ENCODE measurements at places on chromosomes 1 and 21.
A peak's percentile ranks its signal among the peaks of the same experiment; 100 is the strongest.

GRCh38 chr1:185400052-185400451 lies 83.0 kb upstream of the IVNS1ABP start:
- no peak for DNase-seq

- no peak for DNase-seq
Measured at GRCh38 chr1:15341634-15342407, 67.9 kb upstream of the EFHD2 start.

GRCh38 chr1:162835157-162835899 lies 25.6 kb downstream of the CCDC190 start:
- no peak for DNase-seq

DNA sequence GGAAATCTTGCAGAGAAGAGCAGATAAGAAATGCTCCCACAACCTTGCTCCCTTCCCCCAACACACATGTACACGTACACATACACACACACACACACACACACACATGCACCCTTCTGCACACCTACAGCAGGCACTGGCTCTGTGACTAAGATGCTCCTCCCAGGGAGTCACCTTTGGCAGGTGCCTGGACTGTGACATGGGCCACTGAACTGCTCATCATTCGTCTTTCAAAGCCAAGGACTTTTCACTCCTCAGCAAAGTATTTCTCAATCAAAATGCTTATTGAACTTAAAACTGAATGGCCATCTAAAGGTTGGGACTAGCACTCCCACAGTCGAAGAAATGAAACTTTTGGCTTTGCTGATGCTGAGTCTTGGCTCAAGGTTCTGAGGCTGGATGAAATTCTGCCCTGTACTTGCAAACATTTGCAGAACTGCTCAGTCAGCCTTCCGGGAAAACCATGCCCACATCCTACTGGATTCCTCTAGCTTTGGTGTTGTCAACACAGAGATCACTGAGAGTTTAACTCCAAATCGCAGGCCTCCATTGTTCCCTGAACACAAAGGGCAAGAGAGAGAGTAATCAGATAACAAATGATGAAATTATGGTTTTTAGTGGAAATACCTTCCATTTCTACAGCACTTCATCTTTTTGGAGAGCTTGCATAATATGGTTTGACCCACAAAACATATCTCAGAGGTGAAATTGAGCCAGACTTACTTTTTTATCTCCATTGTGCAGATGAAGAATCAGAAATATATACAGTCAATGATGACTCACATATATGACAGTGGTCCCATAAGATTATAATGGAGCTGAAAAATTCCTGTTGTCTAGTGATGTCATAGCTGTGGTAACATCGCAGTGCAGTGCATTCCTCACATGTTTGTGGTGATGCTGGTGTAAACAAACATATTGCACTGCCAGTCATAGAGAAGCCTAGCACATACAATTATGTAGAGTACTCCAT lies 72.4 kb upstream of the BCAR3 start:
- no peak for DNase-seq

DNA sequence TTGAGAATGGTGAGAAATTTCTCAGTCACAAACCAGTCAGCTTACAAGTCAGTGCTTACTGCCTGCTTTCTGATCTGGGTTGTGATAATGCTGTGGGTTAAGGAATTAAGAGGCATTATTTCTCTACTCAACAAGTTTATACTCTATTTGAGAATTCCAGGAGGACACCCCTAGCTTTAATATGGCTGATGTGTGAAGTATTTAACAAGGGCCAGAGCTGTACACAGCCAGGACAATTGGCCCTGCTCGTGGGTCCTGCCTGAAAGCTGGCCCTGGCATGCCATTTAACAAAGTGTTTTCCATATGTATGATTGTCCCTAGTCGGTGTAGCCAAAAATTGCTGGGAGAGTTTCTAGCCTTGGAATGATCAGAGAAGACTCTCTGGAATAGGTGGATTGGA lies 43.2 kb downstream of the HHAT start:
- DNase-seq, result no peak

DNA sequence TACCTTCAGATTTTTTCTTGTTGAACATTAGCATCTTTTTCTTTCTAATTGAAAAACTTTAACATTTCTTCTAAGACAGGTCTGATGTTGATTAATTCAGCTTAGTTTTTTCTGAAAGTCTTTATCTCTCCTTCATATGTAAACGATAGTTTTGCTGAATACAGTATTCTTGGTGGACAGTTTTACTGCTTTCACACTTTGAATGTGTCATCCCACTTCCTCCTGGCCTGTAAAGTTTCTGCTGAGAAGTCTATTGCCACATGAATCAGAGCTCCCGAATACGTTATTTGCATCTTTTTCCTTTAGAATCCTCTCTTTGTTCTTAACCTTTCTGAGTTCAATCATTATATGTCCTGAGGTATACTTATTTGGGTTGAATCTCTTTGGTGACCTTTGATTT lies 344.2 kb downstream of the OLFM3 start:
- DNase-seq, result no peak

GRCh38 chr1:44624268-44624901 lies 49.9 kb downstream of the TMEM53 start:
- DNase-seq, result no peak

DNA sequence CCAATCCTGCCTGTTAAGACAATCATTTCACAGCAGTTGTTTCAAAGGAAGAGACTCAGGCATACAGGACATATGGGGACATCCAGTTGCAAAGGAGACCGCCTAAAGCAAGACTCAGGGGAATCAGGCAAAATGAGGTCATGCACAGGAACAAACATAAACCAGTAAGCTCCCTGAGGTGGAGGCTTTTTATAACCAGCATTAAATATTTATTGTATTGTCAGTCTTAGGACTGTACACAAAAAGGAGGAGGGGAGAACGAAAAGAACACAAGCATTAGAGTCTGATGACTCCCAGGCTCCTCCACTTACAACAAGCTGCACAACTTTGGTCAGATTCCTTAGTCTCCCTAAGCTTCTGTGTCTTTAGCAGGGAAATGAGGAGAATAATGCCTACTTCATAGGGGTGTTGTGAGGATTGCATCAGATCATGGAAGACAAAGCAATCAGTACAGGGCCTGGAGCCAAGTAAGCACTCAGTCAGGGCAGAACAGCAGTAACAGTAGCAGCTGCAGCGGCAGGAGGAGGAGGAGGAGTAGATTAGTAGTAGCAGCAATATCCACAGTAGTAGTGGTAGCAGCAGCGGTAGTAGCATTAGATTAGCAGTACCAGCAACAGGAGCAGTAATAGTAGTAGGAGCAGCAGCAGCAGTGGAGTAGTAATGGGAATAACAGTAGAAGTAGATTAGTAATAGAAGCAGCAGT lies 54.2 kb upstream of the SPATA6 start:
- no peak for DNase-seq

GRCh38 chr1:40314721-40315238 lies 2.3 kb downstream of the COL9A2 start:
- no peak for DNase-seq

DNA sequence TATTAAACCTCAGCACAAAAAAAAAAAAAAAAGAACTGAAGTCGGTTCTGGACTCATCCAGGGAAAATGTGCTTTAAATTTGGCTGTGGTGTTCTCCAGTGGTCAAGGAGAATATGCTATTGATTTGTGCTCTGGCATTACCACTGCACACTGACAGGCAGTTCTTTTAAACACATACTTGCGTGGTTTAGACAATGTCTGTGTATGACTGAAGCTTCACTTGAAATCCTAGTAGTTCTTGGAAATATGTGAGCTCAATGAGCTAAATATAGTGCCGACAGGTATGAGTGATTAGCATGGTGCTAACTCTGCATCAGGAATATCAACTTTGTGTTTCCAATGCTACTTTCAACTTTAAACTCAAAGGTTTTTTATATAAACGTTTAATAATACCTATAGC lies 415.6 kb downstream of the SMYD3 start:
- no peak for DNase-seq

DNA sequence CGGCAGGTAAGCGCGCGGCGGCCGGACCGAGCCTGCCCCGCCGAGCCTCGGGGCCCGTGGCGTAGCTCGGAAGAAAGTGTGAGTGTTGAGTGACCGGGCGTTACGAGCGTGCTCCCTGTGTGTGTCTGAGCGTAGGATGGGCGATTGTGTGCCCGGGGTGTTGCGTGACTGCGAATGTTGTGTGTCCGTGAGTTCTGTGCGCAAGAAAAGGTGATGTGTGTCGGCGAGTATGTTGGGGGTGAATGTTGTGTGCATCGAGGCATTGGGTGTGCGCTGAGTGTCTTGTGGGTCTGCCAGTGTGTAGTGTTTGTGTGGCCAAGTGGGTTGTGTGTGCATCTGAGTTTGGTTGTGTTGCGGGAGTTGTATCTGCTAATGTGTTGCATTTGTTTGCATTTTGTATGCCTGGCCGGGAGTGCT lies 398 bp downstream of the PTPRU start:
- DNase-seq, result no peak

- no peak for DNase-seq
Measured at GRCh38 chr1:1627261-1627828, 4.6 kb upstream of the MMP23B start.

GRCh38 chr1:84835169-84835568 lies 57.8 kb downstream of the LPAR3 start:
- DNase-seq, result no peak

DNA sequence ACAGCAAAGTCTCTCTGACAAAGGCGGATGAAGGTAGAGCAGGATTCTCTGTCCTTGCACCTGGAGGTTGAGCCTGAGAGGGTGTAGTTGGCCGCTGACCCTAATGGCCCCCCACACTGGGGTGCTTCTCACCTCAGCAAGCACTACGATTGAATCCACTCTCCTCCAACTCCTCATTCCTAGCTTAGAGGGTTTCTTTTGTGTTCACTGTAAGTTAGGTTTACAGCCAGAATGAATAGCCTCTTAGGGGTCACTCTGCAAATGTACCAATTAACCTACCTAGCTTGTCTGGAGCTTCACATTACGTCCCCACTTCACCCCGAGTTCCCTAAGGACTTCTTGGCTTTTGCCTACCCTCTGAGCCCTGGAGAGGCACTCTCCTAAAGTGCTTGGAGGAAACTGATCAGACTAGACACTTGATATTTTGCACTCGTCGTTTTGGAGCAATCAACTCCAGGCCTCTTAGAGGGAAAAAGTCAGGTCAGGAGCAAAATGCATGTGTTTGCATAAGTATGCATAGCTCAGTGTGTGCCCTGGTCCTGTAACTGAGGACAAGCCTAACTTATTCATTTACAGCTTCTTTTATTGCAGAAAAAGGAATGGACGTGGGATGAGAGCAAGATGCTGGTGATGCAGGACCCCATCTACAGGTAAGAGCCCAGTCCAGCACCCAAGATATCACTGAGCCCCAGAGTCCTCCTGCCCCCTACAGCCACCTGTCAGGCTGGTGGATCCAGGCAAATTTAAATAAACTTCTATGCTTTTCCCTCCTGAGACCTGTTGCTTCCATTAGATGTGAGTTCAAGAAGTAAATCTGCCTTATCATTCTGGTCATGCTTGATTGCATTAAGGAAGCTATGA lies 76.4 kb downstream of the SPATA46 start:
- no peak for DNase-seq

DNA sequence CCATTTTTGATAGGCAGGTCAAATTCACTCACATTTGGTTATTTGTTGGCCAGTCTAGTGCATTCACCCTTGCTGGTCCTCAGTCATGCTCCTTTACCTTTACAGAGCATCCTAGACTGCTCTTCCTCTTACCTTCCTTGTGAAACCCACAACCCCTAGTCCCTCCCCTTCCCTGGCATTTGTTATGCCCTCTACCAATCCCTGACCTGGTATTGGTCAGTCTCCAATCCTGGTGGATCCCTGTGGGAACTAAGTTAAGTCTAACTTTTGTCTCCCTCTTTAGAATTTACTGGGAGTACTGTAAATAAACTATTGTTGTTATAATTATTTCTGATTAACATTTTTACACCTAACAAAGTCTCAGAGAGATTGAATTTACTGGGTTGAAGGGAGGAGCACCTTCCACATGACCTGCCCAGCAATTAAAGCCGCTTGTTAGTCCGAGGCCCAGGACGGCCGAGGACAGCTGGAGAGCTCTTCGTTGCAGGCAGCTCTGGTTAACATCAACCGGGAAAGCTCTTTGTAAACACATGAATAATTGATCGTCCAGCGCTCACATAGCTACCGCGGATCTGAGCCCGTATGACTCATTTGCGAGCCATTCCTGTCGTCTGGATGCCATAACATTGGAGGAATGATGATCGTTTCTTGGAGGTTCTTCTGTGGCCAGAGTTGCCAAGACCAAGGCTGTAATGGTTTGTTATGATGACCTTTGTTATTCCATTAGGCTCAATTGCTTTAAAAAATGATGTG lies 31.9 kb downstream of the MTARC1 start:
- no peak for DNase-seq

GRCh38 chr1:226763905-226764264 lies 24.8 kb upstream of the ITPKB start:
- peak; percentile 66 for DNase-seq

GRCh38 chr21:29105218-29105617 lies 25.2 kb upstream of the MAP3K7CL start:
- no peak for DNase-seq

GRCh38 chr1:228206582-228207351 lies 1.1 kb upstream of the OBSCN start:
- DNase-seq, result no peak

GRCh38 chr1:81690676-81691453 lies 109.9 kb upstream of the ADGRL2 start:
- no peak for DNase-seq

- DNase-seq, result no peak
Measured at GRCh38 chr1:71233645-71234044, 152.8 kb upstream of the ZRANB2 start.

GRCh38 chr21:26405735-26406361 lies 167.2 kb downstream of the CYYR1 start:
- DNase-seq, result peak; percentile 11

- DNase-seq, result no peak
Measured at GRCh38 chr1:7703321-7704213, 67.5 kb upstream of the VAMP3 start.

- peak; percentile 57 for DNase-seq
Measured at GRCh38 chr1:32240140-32240951, 6.7 kb upstream of the FAM167B start.

- no peak for DNase-seq
Measured at GRCh38 chr1:32341186-32341757, 5.2 kb upstream of the MARCKSL1 start.

- no peak for DNase-seq
Measured at GRCh38 chr1:200891774-200892157, 2.9 kb upstream of the INAVA start.

DNA sequence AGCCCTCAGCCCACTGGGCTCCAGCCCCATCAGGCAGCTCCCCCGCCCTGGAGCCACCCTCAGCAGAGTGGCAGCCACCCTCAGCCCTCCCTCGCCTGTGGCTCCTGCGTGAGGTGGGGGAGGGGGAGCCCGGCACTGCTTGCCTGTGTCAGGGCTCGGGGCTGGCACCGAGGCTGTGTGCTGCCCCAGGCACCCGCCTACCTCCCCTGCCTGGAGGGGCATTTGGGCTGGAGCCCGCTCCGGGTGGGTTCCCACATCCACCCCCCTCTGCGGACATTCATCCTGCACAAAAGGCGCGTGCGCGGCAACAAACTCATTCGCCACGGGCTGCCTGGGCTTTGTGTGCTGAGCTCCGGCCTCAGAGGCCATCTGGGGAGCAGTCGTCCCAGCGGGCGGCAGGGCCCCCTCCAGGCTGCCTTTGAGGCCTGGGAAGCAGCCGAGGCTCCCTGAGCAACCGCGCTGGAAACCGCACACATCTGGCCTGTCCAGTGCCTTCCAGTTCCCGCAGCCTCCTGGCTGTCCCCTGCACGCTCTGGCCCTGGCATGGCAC lies 12.6 kb upstream of the TNFRSF14 start:
- peak; percentile 50 for DNase-seq

- DNase-seq, result no peak
Measured at GRCh38 chr21:27519361-27519760, 552.5 kb upstream of the ADAMTS5 start.
